CD4-positive, alpha-beta T cell treated with Interleukin-6 for 4 hours (primary cell): ENCODE measurements at places on chromosomes 4 and X.

- peak; percentile 45 for DNase-seq
Observed at GRCh38 chr4:162163892-162164759, at the start of gene FSTL5. Gene FSTL5, minus strand, starts transcription at chr4:162164000. Its CDS starts 52,604 bp downstream, at chr4:162111396.

DNA sequence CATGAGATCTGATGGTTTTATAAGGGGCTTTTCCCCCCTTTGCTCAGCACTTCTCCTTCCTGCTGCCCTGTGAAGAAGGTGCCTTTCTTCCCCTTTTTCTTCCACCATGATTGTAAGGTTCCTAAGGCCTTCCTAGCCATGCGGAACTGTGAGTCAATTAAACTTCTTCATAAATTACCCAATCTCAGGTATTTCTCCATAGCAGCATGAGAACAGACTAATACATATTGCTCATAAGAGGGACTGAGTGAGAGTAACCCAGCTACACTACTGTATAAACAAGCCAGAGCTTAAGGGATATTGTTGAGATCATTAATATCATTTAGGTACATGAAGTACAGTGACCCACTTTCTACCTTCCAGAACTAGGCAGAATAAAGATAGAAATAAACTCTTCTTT, 102.9 kb downstream of the TEX13A start:
- DNase-seq = no peak

GRCh38 chr4:62360156-62360545, 1160.0 kb downstream of the ADGRL3 start:
- no peak for DNase-seq

- DNase-seq = no peak
Observed at GRCh38 chr4:126465341-126465740, 1150.6 kb downstream of the FAT4 start.

- DNase-seq = no peak
Observed at GRCh38 chrX:68146054-68146453, 287.2 kb downstream of the OPHN1 start.
